ENCODE measurements at places on chromosomes 1 and 21. TPM values are rescaled to one million over a fixed set of nuclear protein-coding genes. Genes with fewer than 3 reads are reported as not detected.

- H3K27me3 ChIP-seq, result peaks cover 4% of the 10 kb centered on the region
- H3K27ac ChIP-seq, result no peak overlapping the region
- H3K36me3 ChIP-seq, result no peaks in the 10 kb centered on the region
- peaks cover 11% of the 10 kb centered on the region for H3K4me1 ChIP-seq
These were observed 64.0 kb downstream of the NENF start for GRCh38 chr1:212496682-212497081.

GRCh38 chr1:159341736-159342135, 39.6 kb downstream of the FCER1A start:
- DNase-seq, result no peak
- H3K36me3 ChIP-seq, result no peaks in the 10 kb centered on the region
- no peaks in the 10 kb centered on the region for H3K27me3 ChIP-seq
- no peak overlapping the region for H3K27ac ChIP-seq
- no peaks in the 10 kb centered on the region for H3K4me1 ChIP-seq
- no peak overlapping the region for H3K4me3 ChIP-seq

DNA sequence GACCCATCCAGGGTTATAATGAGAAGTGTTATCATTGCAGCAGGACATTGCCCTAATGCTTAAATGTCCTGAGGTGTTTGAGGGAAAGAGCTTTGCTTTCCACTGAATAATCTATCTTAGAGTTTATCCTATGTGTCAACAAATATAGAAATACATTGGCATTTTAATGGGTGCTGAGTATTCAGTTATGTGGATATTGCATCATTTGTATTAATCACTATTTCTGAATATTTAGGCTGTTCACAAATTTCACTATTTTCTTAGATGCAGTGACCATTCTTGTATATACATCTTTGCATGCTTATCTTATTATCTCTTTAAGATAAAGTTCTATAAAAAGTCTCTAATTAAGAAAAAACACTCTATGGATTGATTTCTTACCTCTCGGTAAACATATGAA, 18.2 kb downstream of the TRIM67 start:
- no peak overlapping the region for H3K27ac ChIP-seq
- peaks cover 19% of the 10 kb centered on the region for H3K27me3 ChIP-seq
- no peaks in the 10 kb centered on the region for H3K36me3 ChIP-seq
- DNase-seq, result no peak

GRCh38 chr1:18820791-18821641, 38.4 kb downstream of the TAS1R2 start:
- no peaks in the 10 kb centered on the region for H3K36me3 ChIP-seq
- DNase-seq, result peak; percentile 94
- H3K27me3 ChIP-seq, result peaks cover 21% of the 10 kb centered on the region
- no peaks in the 10 kb centered on the region for H3K4me1 ChIP-seq
- H3K4me3 ChIP-seq, result no peak overlapping the region

Gene HEYL
- under 0.01 TPM for total RNA-seq

Measured in osteoblast (primary cell).